Transverse colon (tissue), 4 donors: ENCODE measurements at places on chromosomes 1 and 21. TPM values are rescaled to one million over a fixed set of nuclear protein-coding genes. Genes with fewer than 3 reads are reported as not detected.

DNA sequence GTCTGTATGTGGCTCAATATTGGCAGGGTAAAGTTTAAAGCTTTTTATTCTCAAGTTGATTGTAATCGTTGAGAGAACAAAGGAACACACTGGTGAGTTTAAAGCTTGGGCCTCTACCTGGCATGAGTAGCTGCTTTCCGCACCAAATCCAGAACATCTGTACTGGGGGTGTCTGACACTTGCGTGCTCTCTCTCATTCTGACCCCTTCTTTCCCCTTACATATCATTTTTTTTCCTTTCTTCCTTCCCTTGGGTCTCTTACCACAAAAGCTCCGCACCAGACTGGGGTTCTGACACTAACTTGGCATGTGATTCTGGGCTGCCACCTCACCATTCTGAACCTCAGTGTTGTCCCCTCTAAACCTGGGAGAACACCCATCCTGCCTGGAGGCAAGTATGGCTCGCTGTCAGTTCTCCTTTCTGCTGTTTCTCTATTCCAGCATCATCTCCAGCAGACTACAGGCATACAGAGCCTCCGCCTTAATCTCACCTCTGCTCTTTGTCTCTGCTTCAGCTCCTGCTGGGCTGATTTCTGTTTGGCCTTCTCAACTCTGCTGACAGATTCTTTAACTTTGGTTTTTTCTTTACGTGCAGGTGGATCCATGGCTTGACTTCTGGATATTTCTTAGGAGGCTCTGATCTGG, 859 bp upstream of the ERMAP start:
- H3K4me3 ChIP-seq = peak overlapping the region; percentile 92
- no peak for DNase-seq
- no peaks in the 10 kb centered on the region for H3K36me3 ChIP-seq
- peaks cover 17% of the 10 kb centered on the region for H3K4me1 ChIP-seq

- H3K27ac ChIP-seq = no peak overlapping the region
- H3K27me3 ChIP-seq = no peaks in the 10 kb centered on the region
- H3K4me3 ChIP-seq = no peak overlapping the region
- H3K4me1 ChIP-seq = no peaks in the 10 kb centered on the region
- no peaks in the 10 kb centered on the region for H3K36me3 ChIP-seq
Observed at GRCh38 chr1:83705091-83705490, 293.8 kb downstream of the TTLL7 start.

DNA sequence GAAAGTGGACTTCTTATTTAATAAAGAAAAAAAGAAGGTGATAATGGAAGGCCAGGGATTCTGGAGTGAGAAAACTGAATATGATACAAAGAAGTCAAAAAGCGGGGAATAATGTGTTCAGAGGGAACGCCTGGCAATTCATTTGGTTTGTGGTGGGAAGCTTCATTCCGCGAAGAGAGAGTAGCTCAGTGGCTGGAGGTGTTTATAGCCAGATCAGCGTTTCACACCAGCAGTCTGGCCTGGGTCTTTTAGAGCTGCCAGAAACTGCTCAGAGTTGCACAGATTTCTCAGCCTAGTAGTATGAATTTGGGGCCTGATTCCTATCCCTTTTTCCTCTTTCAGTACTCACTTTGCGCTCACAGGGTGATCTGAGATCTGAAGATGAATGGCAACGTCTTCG, 67.8 kb upstream of the IPO9 start:
- H3K36me3 ChIP-seq = no peaks in the 10 kb centered on the region
- DNase-seq = no peak
- no peak overlapping the region for H3K4me3 ChIP-seq
- no peaks in the 10 kb centered on the region for H3K27me3 ChIP-seq
- H3K27ac ChIP-seq = peak overlapping the region; percentile 31

GRCh38 chr1:23742670-23743286, 493 bp upstream of the ELOA start:
- H3K36me3 ChIP-seq = no peaks in the 10 kb centered on the region
- DNase-seq = peak; percentile 44
- H3K4me3 ChIP-seq = peak overlapping the region; percentile 78
- peak overlapping the region; percentile 90 for H3K27ac ChIP-seq

GRCh38 chr1:205480349-205480985, 24.0 kb upstream of the CDK18 start:
- peaks cover 27% of the 10 kb centered on the region for H3K27me3 ChIP-seq
- no peak for DNase-seq
- H3K4me3 ChIP-seq = no peak overlapping the region
- H3K4me1 ChIP-seq = peaks cover 11% of the 10 kb centered on the region
- H3K36me3 ChIP-seq = no peaks in the 10 kb centered on the region

- H3K27me3 ChIP-seq = peaks cover 23% of the 10 kb centered on the region
- H3K4me3 ChIP-seq = peak within 1 kb of the TSS; percentile 40
- H3K4me1 ChIP-seq = peaks cover 22% of the 10 kb centered on the region
Observed at GRCh38 chr1:109113590-109114341, at the start of gene ELAPOR1. TSS of gene ELAPOR1 (plus strand) at chr1:109114115. CDS start at chr1:109114184, 69 bp downstream.

ADGRL4 gene
- total RNA-seq = 0.75 TPM

DNA sequence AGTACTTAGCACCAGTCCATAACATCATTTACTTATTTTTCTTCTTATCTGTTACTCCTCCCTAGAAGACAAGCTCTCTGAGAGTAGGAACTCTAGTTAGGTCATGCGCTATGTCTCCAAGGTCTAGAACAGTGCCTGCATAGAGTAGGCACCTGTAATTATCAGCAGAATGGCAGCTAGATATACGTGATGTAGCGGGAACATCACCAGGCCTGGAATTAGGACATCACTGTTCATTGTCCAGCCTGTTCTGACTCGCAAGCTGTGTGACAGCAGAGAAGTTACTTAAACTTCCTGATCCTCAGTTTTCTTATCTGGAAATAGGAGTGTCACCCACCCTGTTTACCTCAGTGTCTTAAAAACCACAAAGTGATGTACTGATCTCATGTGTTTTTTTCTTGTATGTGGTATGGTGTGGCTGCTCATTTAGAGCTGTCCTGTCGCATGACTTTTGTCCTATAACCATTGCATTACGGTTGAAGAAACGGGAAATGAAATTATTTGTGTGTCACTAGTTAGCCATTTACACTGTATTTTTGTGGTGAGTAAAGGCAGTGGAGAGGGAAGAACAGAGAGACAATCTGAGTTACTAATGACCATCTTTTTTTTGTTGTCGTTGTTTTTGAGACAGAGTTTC, 37.1 kb upstream of the EXO1 start:
- H3K36me3 ChIP-seq = no peaks in the 10 kb centered on the region
- H3K27ac ChIP-seq = no peak overlapping the region
- H3K4me1 ChIP-seq = no peaks in the 10 kb centered on the region
- DNase-seq = no peak

GRCh38 chr1:54764922-54765561, 719 bp upstream of the PARS2 start:
- peak overlapping the region; percentile 70 for H3K27ac ChIP-seq
- peak overlapping the region; percentile 88 for H3K4me3 ChIP-seq
- H3K27me3 ChIP-seq = no peaks in the 10 kb centered on the region
- no peak for DNase-seq
- H3K4me1 ChIP-seq = peaks cover 16% of the 10 kb centered on the region

- no peak overlapping the region for H3K27ac ChIP-seq
- DNase-seq = peak; percentile 73
- no peaks in the 10 kb centered on the region for H3K27me3 ChIP-seq
- no peak overlapping the region for H3K4me3 ChIP-seq
- H3K36me3 ChIP-seq = no peaks in the 10 kb centered on the region
- H3K4me1 ChIP-seq = no peaks in the 10 kb centered on the region
Observed at GRCh38 chr1:18883636-18884418, 18.5 kb downstream of the ALDH4A1 start.

RGS2 gene
- total RNA-seq = 54.3 TPM

- H3K27me3 ChIP-seq = no peaks in the 10 kb centered on the region
- H3K4me3 ChIP-seq = no peak overlapping the region
Observed at GRCh38 chr1:4355839-4356238, 298.6 kb upstream of the AJAP1 start.

DNA sequence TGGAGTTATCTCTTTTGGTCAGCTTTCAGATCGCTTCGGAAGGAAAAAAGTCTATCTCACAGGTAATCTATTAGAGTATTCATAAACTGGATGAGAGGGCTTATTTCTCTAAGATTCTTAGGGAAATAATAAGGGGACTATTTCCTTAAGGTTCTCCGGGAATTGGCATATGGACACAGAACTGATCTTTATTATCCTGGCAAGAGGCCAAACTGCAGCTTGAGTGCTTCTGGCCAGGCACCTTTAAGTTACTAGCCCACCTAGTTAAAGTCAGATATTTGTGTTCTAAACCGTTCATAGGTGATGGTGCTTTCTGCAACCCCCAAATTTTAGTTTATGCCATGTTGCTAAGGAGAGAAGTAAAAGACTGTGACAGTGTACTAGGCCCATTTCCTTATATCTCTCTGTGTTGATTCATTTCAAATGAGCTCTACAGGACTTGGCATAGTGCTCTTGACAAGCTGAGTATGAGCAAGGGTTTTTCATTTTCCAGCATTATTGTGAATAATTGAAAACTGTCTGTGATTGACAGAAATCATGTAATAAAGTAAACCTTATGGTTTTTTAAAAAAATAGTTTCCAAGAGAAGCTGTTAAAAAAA, 43.4 kb downstream of the SLC22A15 start:
- H3K4me3 ChIP-seq = no peak overlapping the region
- no peaks in the 10 kb centered on the region for H3K36me3 ChIP-seq
- no peaks in the 10 kb centered on the region for H3K27me3 ChIP-seq
- no peak overlapping the region for H3K27ac ChIP-seq

GRCh38 chr1:84913555-84913892, 20.5 kb upstream of the LPAR3 start:
- H3K36me3 ChIP-seq = no peaks in the 10 kb centered on the region
- no peaks in the 10 kb centered on the region for H3K4me1 ChIP-seq
- peak; percentile 42 for DNase-seq
- peak overlapping the region; percentile 38 for H3K27ac ChIP-seq

- H3K27ac ChIP-seq = peak overlapping the region; percentile 81
- peak; percentile 33 for DNase-seq
- no peaks in the 10 kb centered on the region for H3K36me3 ChIP-seq
- H3K4me3 ChIP-seq = peak overlapping the region; percentile 33
- H3K27me3 ChIP-seq = no peaks in the 10 kb centered on the region
- H3K4me1 ChIP-seq = peaks cover 11% of the 10 kb centered on the region
Observed at GRCh38 chr1:108817016-108817415, 39.9 kb downstream of the AKNAD1 start.
